Mesangial cell (primary cell): ENCODE measurements at places on chromosomes 4 and X. TPM values are rescaled to one million over a fixed set of nuclear protein-coding genes. Genes with fewer than 3 reads are reported as not detected.

Gene MAML3
- total RNA-seq: 0.65 and 3.3 TPM in 2 replicates

Gene DCHS2
- total RNA-seq: 0.49 and 6.6 TPM in 2 replicates

Gene BEND4
- total RNA-seq: under 0.01 TPM in 1 of 2 replicates, not detected in the other

Gene TEX28
- total RNA-seq: not detected in 2 replicates

Gene H2BW2
- not detected in 2 replicates for total RNA-seq

Gene RTL3
- 2.8 TPM in 1 of 2 replicates, not detected in the other for total RNA-seq

Gene RGN
- 1.1 and 2.7 TPM in 2 replicates for total RNA-seq

Gene F9
- not detected in 2 replicates for total RNA-seq

Gene PCDH7
- 26.2 and 70.2 TPM in 2 replicates for total RNA-seq

Gene ZNF711
- total RNA-seq: 1.8 and 4.3 TPM in 2 replicates

Gene STK32B
- total RNA-seq: 3.8 and 4.6 TPM in 2 replicates

Gene ART3
- not detected in 2 replicates for total RNA-seq

Gene BCLAF3
- 0.65 and 2.4 TPM in 2 replicates for total RNA-seq

Gene MEPE
- not detected in 2 replicates for total RNA-seq

Gene CYTL1
- 9.3 and 19.6 TPM in 2 replicates for total RNA-seq

Gene ASB9
- 2.2 and 4.2 TPM in 2 replicates for total RNA-seq

Gene SPARCL1
- total RNA-seq: not detected in 2 replicates

Gene DCAF12L1
- 0.51 and 0.65 TPM in 2 replicates for total RNA-seq

Gene AMOT
- 8.1 and 18.4 TPM in 2 replicates for total RNA-seq

Gene USP26
- total RNA-seq: not detected in 2 replicates

Gene PHKA1
- 4.9 and 6.0 TPM in 2 replicates for total RNA-seq

Gene DAPP1
- total RNA-seq: under 0.01 TPM in 1 of 2 replicates, not detected in the other

Gene RHOXF1
- not detected in 2 replicates for total RNA-seq

Gene RAB33B
- 4.2 and 8.9 TPM in 2 replicates for total RNA-seq

Gene NAP1L5
- 2.0 and 2.9 TPM in 2 replicates for total RNA-seq

Gene CPZ
- total RNA-seq: 0.49 and 1.6 TPM in 2 replicates

Gene TMSB4X
- 2,550 and 3,293 TPM in 2 replicates for total RNA-seq

Gene OTC
- total RNA-seq: not detected in 2 replicates

Gene DCLK2
- 15.6 and 23.2 TPM in 2 replicates for total RNA-seq

Gene CNGA2
- total RNA-seq: not detected in 2 replicates

Gene FMR1NB
- total RNA-seq: not detected in 2 replicates

Gene SRPK3
- total RNA-seq: 1.9 TPM in 1 of 2 replicates, not detected in the other

Gene FTSJ1
- total RNA-seq: 72.1 and 146 TPM in 2 replicates

Gene VCX2
- total RNA-seq: not detected in 2 replicates

Gene CT45A10
- not detected in 2 replicates for total RNA-seq

Gene SNX12
- 49.0 and 50.8 TPM in 2 replicates for total RNA-seq

Gene NWD2
- not detected in 2 replicates for total RNA-seq

Gene NOX1
- total RNA-seq: not detected in 2 replicates
